GM20000 (cell line): ENCODE measurements at places on chromosomes 1 and 21.

GRCh38 chr1:93440272-93440671, 7.6 kb upstream of the FNBP1L start:
- DNase-seq, result no peak

DNA sequence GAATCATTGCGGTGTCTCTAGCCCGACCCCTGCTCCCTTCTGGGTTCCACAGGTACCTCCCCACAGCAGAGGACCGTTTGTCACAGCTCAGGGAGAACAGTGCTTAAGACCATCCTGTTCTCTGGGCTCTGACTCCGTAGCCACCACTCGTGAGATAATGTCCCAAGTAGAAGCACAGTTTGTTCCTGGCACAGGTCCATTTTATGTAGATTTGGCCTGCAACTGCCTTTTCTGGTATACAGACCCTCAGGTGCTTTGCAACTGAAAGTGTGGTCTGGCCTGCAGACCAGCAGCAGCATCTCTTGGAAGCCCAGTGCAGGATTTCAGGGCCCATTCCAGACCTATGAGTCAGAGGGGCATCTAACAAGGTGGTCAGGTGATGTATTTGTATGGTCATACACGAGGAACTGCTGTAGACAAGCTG, 28.4 kb upstream of the TMEM125 start:
- DNase-seq, result no peak

DNA sequence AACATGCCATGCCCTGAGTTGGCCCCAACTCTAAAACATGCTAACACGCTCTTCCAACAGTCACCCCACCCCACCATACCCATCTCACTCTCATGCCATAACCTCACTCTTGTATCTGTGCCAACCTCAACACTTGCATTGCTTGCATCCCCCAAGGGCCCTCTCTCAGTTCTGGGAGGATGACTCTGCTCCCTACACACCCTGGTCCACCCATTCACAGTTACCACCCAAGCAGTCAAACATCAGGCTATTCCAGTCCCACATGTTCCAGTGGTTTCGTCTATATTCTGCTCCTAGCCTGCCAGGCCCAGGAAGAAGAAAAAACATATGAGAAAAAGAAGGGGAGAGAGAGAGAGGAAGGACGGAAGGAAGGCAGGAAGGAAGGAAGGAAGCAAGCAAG, 31.0 kb downstream of the GBP6 start:
- no peak for DNase-seq

DNA sequence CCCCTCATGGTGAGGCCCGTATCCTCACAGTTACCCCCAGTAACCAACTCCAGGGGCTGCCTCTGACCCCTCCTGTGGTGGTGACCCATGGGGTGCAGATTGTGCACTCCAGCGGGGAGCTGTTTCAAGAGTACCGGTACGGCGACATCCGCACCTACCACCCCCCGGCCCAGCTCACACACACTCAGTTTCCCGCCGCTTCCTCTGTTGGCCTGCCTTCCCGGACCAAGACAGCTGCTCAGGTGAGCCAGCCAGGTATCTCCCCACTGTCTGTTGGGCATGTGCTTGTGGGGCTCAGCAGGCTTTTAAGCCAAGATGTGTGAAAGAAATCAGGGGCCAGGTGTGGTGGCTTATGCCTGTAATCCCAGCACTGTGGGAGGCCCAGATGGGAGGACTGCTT, 39.9 kb downstream of the ZBTB17 start:
- no peak for DNase-seq

DNA sequence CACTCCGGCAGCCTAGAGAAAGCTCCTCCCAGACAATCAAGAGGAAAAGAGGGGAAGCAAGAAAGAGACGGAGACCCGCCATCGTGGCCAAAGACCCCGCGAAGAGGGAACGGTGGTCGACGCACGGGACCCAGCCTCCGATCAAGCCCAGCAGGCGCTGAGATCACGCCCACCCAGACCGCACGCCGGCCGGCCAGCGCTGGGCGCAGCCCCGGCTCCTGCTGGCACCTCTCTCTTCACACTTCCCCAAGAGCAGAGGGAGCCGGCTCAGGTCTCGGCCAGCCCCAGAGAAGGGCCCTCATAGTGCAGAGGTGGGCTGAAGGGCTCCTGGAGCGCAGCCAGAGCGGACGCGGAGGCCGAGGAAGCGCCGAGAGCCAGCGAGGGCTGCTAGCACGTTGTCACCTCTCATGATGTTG, 918.4 kb upstream of the ADAMTS5 start:
- DNase-seq, result no peak

- peak; percentile 40 for DNase-seq
Observed at GRCh38 chr1:156582388-156583017, 3.0 kb downstream of the TTC24 start.

DNA sequence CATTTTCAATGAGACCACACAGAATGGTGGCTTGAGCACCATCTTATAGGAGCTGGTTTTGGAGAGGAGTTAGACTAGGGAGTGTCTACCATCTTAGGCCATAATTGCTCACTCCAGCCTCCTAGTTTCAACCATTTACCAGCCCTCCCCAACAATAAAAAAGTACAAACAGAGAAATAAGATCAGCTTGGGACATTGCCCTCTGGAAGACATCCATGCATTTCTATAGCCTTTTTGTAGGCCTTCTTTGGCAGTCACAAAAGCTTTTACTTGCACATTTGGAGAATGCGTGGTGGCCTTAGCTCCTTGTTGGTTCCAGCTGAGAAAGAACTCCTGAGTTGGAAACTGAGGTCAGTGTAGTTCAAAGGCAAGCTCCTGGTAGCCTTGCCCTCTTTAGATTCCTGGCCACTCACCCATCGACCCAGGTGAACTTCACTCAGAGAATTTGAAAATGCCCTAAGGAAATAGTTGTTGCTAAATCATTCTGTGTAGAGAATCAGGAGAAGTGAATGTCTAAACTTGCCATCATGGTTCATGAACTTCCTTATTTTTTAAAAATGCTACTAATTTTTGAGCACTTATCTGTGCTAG, 301.7 kb upstream of the PROX1 start:
- no peak for DNase-seq

DNA sequence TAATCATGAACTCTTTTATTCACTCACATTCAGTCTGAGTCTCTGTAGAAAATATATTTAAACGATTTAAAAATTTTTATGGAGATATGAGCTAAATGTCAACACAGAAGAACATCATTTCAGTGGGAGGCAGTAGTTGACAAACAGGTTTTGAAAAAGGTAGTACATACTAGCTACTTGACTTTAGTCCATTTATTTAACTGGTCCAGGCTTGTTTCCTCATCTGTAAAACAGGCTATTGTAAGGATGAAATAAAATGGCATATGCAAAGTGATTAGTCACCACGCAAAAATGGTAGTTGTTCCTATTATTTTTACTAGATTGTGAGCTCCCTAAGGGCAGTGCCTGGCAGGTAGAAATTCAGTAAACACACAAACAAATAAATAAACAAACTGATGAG, 75.2 kb downstream of the NTPCR start:
- DNase-seq, result no peak

GRCh38 chr1:55718758-55719671, 503.9 kb upstream of the USP24 start:
- no peak for DNase-seq

DNA sequence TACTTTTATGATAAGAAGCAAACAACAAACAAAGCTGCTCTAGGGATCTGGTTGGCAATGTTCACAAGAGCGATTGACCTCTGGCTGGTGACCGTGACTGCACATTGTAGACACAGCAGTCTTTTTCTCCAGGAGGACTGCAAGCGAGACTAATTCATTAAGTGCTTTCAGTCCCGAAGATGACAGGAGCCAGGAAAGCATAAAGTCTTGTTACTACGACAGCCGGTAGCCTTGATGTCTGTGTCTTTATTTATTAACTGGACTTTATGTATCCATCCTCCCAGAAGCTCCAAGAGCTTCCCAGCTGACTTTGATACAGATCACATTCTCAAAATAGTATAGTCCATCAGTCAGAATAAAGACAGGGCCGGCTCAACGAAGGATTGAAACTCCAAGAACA, 18.2 kb downstream of the FAM163A start:
- no peak for DNase-seq

DNA sequence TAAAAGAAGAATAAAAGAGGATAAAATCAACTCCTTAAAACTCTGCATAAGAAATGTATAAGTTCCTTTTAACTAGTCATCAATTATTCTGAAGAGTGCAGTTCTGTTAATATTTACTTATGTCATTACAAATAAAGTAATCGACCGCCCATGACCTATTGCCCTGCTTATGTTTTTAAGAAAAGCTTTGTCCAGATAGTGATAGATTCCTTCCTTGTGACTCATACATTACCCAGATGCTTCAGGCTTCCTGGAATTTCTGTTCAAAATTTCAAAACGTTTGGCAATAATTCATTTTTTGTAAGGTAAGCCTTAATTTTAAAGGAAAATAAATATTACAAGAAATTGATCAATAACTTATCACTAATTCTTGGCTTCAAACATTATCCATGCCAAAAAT, 918.2 kb upstream of the ADGRL2 start:
- no peak for DNase-seq

DNA sequence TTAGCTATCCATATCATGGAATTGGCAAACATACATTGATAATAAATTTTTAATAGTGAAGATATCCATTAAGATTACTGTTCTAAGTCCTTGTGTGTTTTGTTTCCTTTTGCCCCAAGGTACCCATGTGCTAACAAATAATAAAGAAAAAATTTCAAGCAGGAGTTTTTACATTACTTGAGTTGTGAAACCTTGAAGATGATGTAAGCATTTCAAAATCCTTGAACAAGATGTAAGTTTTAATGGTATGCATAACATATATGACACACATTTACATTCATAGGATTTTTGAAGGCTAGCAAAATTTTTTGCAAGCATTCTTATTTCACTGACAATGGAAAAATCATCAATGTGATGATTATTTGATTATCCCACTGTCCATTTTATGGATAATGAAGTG, 10.9 kb upstream of the ELAVL4 start:
- DNase-seq, result no peak

GRCh38 chr1:171833091-171833825, 8.0 kb upstream of the DNM3 start:
- no peak for DNase-seq

- no peak for DNase-seq
Observed at GRCh38 chr1:83827741-83828140, 171.2 kb downstream of the TTLL7 start.

GRCh38 chr1:158933621-158934020, 2.3 kb downstream of the PYHIN1 start:
- peak; percentile 56 for DNase-seq

DNA sequence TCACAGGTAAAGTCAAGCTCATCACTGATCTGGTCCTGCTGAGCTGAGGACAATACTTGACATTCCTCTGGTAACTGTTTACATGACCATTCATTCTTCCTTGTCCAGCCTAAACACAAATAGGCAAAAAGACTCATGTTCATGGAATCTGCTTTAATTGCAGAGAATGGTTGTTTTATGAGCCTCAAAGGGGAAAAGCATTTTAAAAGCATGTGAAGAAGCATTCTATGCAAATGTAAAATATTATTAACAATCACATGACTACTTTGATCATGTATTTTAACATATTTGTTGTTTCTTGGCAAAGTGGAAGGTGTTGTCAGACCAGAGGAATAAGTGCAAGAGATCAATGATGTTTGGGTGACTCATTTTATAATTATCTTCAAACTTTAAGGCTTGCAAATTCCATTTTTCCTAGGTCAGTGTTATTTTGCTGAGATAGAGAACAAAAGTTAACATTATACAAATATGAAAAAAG, 133.7 kb downstream of the RUNX1 start:
- no peak for DNase-seq

- no peak for DNase-seq
Observed at GRCh38 chr1:223474804-223475203, 81.6 kb downstream of the CCDC185 start.

- no peak for DNase-seq
Observed at GRCh38 chr1:39802496-39803260, 14.0 kb upstream of the BMP8B start.

DNA sequence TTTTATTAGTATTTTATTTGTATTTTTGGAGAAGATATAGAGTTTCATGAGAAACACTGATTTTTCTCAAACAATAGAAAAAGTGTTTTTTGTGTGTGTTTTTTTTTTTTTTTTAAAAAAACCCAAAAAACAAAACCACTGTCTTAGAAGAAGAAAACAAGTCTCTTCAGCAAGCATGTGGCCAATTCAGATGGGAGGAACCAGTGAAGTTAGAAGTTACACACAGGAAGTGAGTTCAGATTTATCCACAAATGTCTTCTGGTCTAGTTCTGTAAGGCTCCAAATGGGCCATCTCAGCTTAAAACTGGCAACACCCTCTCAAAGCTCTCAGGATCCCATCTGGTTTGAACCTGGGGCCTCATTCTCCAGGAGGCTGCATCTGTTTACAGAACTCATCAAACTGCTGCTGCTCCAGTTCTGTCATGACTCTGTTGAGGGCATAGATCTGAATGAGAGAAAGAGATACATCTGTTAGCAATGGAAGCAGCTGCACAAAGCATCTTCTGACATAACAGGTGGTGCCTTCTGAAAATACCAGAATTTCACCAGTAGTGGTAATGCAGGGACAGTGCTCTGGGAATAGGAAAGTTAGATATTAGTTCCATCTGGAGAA, 9.8 kb upstream of the ERMAP start:
- DNase-seq, result no peak

- no peak for DNase-seq
Observed at GRCh38 chr1:223403184-223403815, 10.1 kb downstream of the CCDC185 start.

DNA sequence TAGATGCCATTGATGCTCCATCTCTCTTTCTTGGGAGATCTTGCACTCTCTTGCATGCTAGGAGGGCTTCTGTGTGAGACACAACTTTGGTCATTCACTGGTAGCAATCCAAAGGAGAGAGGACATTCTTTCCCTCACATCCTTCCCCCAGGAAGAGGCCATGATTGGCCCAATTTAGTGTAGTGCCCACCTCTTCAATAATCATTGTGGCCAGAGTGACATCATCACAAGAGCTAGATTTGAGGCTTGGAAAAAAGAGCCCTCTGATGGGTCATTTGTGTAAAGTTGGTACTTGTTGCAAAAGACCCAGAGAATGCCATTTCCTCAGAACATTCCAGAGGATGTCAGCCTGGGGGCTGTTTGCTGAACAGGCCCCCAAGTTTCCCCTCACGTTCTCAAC, 30.2 kb downstream of the S100A6 start:
- DNase-seq, result no peak

- DNase-seq, result peak; percentile 77
Observed at GRCh38 chr21:33975548-33976081, 60.0 kb upstream of the ATP5PO start.

DNA sequence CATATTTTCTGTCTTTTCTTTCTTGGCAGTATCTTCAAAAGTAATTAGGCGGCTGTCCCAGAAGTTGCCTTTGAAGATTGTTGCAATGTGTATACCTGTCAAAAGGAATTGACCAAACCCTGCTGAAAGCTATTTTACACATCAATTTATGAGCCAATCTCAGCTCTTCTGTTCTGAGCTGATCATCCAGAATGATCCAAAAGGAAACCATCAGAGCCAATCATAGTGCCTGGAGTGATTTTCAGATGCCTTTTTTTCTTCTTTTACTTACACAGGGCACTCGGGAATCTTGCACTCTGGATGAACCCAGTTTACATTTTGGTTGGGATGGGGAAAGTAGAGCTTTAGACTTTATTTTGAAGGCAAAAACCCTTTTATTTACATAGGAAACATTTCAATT, 21.8 kb upstream of the APOBEC4 start:
- no peak for DNase-seq
